Vagina (tissue), 2 donors: ENCODE measurements at places on chromosomes 6 and 20.

- no peak for DNase-seq
Observed at GRCh38 chr6:51495096-51495495, 592.3 kb downstream of the PKHD1 start.

GRCh38 chr6:124205921-124206320, 402.3 kb downstream of the NKAIN2 start:
- no peak for DNase-seq

- no peak for DNase-seq
Observed at GRCh38 chr20:31712564-31713311, 9.9 kb downstream of the BCL2L1 start.

GRCh38 chr6:167146977-167147376, 10.8 kb downstream of the GPR31 start:
- DNase-seq, result no peak

DNA sequence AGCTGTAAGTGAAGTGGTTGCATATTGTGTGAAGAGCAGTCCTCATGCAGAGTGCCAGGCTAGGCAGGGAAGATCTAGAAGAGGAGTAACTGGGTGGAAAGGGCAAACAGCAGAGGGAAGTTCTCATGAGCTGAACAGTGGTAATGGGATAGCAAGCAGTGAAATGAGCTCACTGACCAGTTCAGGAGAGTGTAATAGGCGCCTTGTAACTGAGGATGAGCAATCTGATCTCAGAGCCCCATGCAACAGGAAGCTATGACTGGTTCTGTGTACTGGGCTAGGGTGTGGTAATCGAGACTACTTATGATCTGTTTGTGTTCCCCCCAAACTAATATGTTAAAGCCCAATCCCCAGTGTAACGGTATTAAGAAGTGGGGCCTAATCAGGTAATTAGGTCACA, 98.6 kb downstream of the RFX6 start:
- DNase-seq, result no peak

DNA sequence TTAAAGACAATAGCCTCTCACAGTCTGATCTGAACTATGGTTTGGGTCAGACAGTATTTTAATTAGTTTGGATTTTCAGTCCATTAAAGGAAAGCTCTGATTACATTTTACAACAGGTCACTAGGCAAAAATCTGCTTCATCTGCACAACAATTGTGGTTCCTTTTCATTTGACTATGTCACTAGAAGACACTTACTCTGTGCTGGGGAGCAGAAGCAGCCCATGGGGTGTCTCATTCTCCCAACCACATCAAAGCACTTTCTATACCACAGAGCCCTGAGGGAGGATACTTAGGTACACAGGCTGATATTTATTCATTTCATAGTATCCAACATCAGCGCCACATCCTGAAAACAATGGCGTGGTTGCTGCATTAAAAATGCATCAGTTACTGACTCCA, 36.6 kb upstream of the HDAC2 start:
- no peak for DNase-seq

DNA sequence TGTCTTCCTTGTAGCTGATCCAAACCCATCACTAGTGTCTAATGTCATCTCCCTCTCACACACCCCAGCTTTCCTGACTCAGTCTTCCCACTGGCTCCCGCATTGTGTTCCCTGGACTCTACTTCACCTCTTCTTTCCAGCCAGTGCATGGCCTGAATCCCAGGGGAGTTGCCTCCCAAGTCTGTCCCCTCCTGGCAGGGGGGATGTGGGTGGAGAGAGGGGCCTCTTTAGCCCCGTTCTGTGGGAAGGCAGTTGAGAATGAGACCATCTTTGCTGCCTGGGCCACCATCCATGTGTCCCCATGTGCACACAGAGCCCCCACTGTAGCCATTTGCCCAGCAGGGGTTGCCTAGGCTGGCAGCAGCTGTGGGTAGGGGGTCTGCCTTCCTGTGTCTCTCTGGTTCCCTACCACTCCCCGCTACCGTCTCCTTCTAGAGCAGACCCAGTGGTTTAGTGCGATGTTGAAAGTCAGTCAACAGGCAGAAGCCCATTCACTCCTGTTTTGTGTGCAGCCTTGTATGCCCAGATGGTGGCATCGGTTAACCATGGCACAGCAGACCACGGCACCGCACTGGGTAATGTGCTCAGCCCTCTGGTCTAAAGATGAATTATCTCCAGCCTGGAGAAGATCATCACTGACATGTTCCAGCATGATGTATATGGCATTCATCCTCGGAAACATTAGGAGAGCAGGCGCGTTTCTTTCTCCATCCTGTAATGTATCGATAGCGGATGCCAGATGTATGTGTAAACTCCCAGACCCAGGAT, 178.8 kb upstream of the SNX9 start:
- DNase-seq, result no peak

- DNase-seq, result no peak
Observed at GRCh38 chr20:21523281-21523868, 9.5 kb upstream of the NKX2-2 start.

- DNase-seq, result no peak
Observed at GRCh38 chr6:112579601-112580000, 232.5 kb downstream of the RFPL4B start.

- DNase-seq, result no peak
Observed at GRCh38 chr6:82172594-82172993, 75.0 kb downstream of the IBTK start.

DNA sequence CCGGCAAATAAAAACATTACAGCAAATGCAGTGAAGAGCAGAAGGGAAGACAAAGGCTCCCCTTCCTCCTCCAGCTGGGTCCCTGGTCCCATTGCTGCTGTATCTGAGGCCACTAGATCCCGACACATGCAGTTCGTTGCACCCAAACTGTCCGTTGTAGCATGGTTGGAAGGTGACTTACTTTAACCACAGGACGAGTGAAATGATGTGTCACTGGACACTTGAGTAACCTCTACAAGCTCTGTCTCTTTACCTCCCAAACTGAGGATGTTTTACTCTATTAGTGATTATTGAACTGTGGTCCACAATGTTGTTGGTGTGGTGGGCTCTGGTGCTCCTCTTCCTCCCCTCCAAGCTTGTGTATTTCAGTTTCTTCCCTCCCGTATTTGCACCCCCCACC, 46.2 kb upstream of the ARMH2 start:
- peak; percentile 18 for DNase-seq

GRCh38 chr6:131636880-131637792, at the start of gene ENPP3:
TSS of gene ENPP3 (plus strand) at chr6:131637302. CDS start at chr6:131637385, 83 bp downstream.
- no peak for DNase-seq

DNA sequence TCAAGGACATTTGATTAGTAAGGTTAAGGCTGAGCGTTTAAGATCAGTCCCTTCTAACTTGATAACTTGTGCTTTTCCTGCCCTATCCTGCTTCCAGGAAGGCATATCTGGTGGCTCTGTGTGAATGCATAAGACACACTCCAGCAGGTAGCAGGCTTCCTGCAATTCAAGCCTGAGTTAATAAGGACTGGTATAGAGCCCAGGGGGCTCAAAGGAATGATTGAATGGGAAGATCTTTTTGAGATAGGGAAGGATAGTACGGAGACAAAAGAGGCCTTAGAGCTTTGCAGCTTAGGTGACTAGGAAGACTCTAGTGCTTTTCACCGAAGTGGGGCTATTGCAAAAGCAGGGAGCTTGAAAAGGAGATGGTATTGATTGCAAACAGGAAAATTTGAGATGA, 307.1 kb downstream of the GRIK2 start:
- no peak for DNase-seq

GRCh38 chr20:20690676-20691476, 21.6 kb downstream of the RALGAPA2 start:
- no peak for DNase-seq
